ENCODE measurements at places on chromosomes 7 and 10. TPM values are rescaled to one million over a fixed set of nuclear protein-coding genes. Genes with fewer than 3 reads are reported as not detected.

- DNase-seq, result no peak
Measured at GRCh38 chr10:88386821-88387773, 196.0 kb downstream of the RNLS start.

The CALHM3 gene
- total RNA-seq, result 4.1 TPM

- DNase-seq, result no peak
Measured at GRCh38 chr7:71937840-71938371, 474.2 kb downstream of the CALN1 start.

DNA sequence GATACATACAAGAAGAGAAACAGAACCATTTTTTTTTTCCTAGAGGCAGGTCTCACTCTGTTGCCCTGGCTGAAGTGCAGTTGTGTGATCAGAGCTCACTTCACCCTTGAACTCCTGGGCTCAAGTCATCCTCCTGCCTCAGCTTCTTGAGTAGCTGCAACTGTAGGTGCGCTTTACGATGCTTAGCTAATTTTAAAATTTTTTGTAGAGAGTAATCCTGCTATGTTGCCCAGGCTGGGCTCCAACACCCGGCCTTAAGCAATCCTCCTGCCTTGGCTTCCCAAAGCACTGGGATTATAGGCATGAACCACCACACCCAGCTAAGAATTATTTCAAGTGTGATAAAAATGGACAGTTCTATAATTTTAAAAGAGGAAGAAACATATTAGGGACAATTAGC, 5.6 kb upstream of the ZEB1 start:
- no peak for DNase-seq

The LRWD1 gene
- 69.5 TPM for total RNA-seq

Data from PC-3 (cell line).